ENCODE measurements at places on chromosomes 1 and 21. TPM values are rescaled to one million over a fixed set of nuclear protein-coding genes. Genes with fewer than 3 reads are reported as not detected.

FAM177B gene
- not detected for total RNA-seq

COX20 gene
- 68.8 TPM for total RNA-seq

- H3K27me3 ChIP-seq = no peaks in the 10 kb centered on the region
- no peak for DNase-seq
- H3K4me3 ChIP-seq = no peak overlapping the region
- peak overlapping the region; percentile 99 for H3K27ac ChIP-seq
Measured at GRCh38 chr1:234719454-234720251, 109.7 kb upstream of the IRF2BP2 start.

OR2T11 gene
- not detected for total RNA-seq

DNA sequence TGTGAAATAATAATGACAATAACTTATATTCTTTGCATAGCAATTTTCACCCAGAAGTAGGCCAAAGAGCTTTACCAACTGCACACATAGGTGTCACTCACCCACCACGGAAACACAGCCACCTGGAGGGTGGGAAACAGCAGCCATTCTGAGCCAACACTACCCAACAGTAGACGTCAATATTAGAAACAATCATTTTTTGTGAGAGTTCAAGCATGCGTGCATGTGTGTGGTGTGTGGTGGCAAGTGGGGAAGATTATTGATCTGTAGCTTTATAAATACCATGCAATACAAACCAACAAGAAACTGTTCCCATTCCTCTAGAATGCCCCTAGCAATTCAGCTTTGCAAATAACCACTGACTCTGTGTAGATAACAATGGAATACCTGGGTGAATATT lies 19.1 kb downstream of the PROX1 start:
- DNase-seq = no peak
- peaks cover 49% of the 10 kb centered on the region for H3K4me1 ChIP-seq
- H3K27ac ChIP-seq = peak overlapping the region; percentile 18
- H3K27me3 ChIP-seq = no peaks in the 10 kb centered on the region
- no peak overlapping the region for H3K4me3 ChIP-seq

DNA sequence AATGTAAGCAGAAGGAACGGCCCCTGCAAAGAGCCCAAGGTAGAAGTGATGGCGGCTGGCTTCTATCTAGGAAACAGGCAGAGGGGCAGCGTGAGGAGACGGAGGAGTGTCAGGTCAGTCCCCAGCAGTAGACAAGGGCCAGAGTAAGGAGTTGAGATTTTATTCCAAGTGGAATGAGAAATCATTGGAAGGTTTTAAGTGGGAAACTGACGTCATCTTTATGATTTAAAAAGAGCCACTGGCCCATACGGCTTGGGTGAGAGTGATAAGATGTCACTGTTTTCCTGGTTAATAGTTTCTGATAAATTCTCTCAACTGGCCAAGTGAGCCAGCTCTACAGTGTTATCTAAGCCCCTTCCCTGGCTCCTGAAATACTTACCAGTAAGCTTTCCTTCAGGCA lies 103.2 kb upstream of the CAMK1G start:
- no peaks in the 10 kb centered on the region for H3K36me3 ChIP-seq
- no peak for DNase-seq
- H3K27me3 ChIP-seq = no peaks in the 10 kb centered on the region
- H3K4me3 ChIP-seq = no peak overlapping the region
- H3K27ac ChIP-seq = no peak overlapping the region

- H3K4me3 ChIP-seq = no peak overlapping the region
- H3K4me1 ChIP-seq = no peaks in the 10 kb centered on the region
- H3K27me3 ChIP-seq = no peaks in the 10 kb centered on the region
- peaks cover 89% of the 10 kb centered on the region for H3K36me3 ChIP-seq
- H3K27ac ChIP-seq = no peak overlapping the region
- DNase-seq = no peak
Measured at GRCh38 chr1:15775706-15776105, 17.1 kb downstream of the FBLIM1 start.

RPTN gene
- total RNA-seq = not detected

DNA sequence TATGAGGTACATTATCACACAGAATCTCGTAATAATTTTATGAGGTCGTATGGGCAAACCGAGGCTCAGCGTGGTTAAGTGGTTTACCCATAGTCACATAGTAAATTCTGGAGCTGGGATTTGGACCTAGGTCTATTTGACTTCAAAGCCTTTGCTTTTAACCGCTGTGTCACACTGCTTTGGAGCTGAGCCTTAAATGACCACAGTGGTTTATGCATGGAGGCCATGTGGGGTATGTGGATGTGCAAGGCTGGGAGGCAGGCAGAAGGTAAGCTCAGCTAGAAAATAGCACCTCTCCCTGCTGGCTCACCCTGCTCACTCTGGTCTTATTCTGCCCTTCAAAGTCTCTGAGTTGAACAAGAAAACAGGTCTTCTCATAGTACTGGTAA lies 269.5 kb downstream of the TRABD2B start:
- DNase-seq = no peak
- H3K4me1 ChIP-seq = peaks cover 16% of the 10 kb centered on the region
- H3K36me3 ChIP-seq = no peaks in the 10 kb centered on the region
- no peak overlapping the region for H3K4me3 ChIP-seq
- H3K27me3 ChIP-seq = peaks cover 64% of the 10 kb centered on the region

GRCh38 chr1:48930011-48930410 lies 153.3 kb upstream of the BEND5 start:
- no peaks in the 10 kb centered on the region for H3K27me3 ChIP-seq
- no peak overlapping the region for H3K27ac ChIP-seq
- H3K4me1 ChIP-seq = no peaks in the 10 kb centered on the region
- H3K36me3 ChIP-seq = no peaks in the 10 kb centered on the region
- no peak overlapping the region for H3K4me3 ChIP-seq

DNA sequence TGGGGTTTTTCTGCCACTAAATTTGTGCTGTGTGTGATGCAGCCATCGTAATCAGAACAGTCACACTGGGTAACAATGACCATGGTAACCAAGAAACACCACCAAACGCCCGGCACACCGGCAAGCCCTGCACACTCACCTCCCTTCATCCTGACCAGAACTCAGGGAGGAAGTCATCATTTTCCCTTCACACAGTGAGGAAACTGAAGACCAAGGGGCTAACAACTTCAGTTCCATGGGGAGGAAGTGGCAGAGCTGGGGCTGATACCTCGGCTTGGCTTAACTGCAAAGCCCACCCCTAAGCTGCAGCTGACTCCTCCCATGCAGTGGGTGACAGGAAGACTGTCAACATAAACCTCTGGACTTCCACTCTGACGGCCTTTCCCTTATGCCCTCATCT lies 69.3 kb upstream of the BCAR3 start:
- no peak overlapping the region for H3K4me3 ChIP-seq
- H3K27me3 ChIP-seq = peaks cover 7% of the 10 kb centered on the region
- peak overlapping the region; percentile 67 for H3K27ac ChIP-seq

GRCh38 chr1:111705841-111706240 lies 33.4 kb downstream of the INKA2 start:
- no peaks in the 10 kb centered on the region for H3K27me3 ChIP-seq
- H3K4me3 ChIP-seq = no peak overlapping the region
- H3K36me3 ChIP-seq = peaks cover 89% of the 10 kb centered on the region
- H3K4me1 ChIP-seq = no peaks in the 10 kb centered on the region
- DNase-seq = no peak
- H3K27ac ChIP-seq = no peak overlapping the region

GRCh38 chr1:229119876-229120275 lies 151.0 kb upstream of the RAB4A start:
- H3K27me3 ChIP-seq = peaks cover 9% of the 10 kb centered on the region
- no peak for DNase-seq
- no peak overlapping the region for H3K27ac ChIP-seq
- no peak overlapping the region for H3K4me3 ChIP-seq
- peaks cover 10% of the 10 kb centered on the region for H3K4me1 ChIP-seq

DNAJC6 gene
- total RNA-seq = 4.7 TPM

GRCh38 chr1:179448437-179449149 lies 82.8 kb downstream of the AXDND1 start:
- H3K4me3 ChIP-seq = no peak overlapping the region
- H3K27ac ChIP-seq = no peak overlapping the region
- no peak for DNase-seq

GRCh38 chr1:203590603-203591002 lies 36.0 kb upstream of the ATP2B4 start:
- no peak overlapping the region for H3K4me3 ChIP-seq
- no peak overlapping the region for H3K27ac ChIP-seq
- no peaks in the 10 kb centered on the region for H3K36me3 ChIP-seq
- no peak for DNase-seq
- H3K4me1 ChIP-seq = peaks cover 17% of the 10 kb centered on the region

OR10J1 gene
- total RNA-seq = not detected

DNA sequence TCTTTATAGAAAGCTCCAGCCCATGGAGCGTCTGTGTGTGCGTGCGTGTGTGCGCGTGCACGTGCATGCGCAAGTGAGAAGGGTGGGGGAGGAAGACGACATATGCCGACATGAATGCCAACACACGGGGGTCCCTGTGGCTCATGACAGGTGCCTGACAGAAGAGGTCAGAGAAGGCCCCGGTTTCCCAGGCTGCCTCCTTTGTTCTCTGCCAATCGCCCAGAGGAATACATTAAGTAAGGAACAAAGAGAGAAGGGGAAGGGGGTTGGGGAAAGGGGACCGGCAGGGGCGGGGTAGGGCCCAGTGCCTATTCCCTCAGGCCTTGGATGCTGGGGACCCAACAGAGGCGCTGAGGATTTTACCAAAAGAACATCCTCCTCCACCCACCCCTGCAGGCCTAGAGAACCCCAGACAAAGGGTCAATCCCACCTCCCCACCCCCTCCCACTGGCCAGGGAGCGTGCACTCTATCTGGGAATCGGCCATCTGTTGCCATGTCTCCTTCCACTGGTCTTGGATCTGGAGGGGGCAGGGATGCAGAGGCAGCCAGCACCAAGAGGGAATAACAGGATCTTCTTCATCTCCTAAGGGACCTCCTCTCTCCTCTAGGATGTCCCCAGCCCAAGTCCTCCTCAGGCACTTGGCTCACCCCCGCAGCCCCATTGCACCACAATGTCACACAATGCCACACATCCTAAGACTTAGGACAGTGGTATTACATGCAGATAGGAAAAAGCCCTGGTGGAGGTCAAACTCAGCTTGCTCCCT lies 39.4 kb downstream of the PIK3C2B start:
- H3K4me3 ChIP-seq = no peak overlapping the region
- H3K4me1 ChIP-seq = peaks cover 85% of the 10 kb centered on the region
- DNase-seq = no peak
- no peaks in the 10 kb centered on the region for H3K27me3 ChIP-seq

DNA sequence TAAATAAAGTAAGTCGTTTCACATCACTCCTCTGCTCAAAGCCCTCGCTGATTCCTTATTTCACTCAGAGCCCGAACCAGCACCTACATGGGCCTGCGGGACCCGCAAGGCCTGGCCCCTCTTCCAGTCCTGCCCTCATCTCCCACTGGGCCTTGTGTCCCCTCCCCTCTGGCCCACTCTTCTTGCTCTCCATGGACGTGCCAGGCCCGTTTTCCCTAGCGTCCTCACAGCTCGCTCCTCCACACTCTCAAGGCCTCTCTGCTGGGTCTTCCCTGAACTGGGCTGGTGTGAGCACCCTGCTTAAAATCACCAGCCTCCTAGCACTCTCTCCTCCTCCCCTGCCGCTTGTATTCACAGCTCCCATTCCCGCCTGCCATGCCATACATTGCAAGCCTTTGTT lies 237.9 kb downstream of the FOXD2 start:
- H3K27ac ChIP-seq = no peak overlapping the region
- H3K4me3 ChIP-seq = no peak overlapping the region
- H3K36me3 ChIP-seq = no peaks in the 10 kb centered on the region
- DNase-seq = no peak
- peaks cover 53% of the 10 kb centered on the region for H3K27me3 ChIP-seq
- H3K4me1 ChIP-seq = no peaks in the 10 kb centered on the region

LDLRAD1 gene
- not detected for total RNA-seq

DNA sequence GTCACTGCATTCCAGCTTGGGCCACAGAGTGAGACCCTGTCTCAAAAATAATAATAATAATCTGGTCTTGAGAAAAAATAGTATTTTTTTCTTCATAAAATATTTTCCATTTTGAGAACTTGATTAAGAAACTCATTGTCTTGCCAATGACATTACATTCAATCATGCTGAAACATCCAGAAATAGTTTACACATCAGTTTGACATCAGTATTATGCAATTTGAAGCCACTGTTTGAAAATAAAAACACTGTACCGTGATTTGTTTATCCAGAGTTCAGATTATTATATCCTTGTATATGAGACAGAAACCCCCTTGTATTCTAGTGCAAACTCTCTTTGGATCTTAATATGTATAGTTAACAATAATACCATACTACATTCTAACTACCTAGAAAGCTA lies 6.9 kb downstream of the FMO2 start:
- H3K36me3 ChIP-seq = peaks cover 29% of the 10 kb centered on the region
- H3K4me1 ChIP-seq = peaks cover 65% of the 10 kb centered on the region
- peak overlapping the region; percentile 80 for H3K27ac ChIP-seq
- H3K4me3 ChIP-seq = peak overlapping the region; percentile 61
- no peak for DNase-seq

FHAD1 gene
- not detected for total RNA-seq

DNA sequence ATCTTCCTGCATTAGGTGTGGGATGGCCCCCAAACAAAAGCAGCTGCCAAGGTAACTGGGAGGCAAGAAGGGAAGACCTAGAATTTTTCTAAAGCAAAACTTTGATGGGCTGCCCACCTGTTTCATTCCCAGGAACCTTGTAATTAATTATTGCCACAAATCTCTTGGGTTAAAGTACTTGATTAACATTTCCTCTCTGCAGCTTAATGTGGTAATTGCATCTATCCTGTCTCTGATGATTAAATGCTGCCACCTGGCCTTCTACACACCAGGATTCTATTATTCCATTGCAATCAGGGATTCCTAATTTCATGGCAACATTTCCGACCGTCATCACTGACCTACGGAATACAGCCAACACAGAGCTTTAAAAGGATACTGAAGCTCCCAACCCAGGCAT lies 68.3 kb upstream of the RC3H1 start:
- no peaks in the 10 kb centered on the region for H3K36me3 ChIP-seq
- no peak for DNase-seq
- no peaks in the 10 kb centered on the region for H3K4me1 ChIP-seq
- H3K27me3 ChIP-seq = no peaks in the 10 kb centered on the region

OPN3 gene
- total RNA-seq = 6.1 TPM

DNA sequence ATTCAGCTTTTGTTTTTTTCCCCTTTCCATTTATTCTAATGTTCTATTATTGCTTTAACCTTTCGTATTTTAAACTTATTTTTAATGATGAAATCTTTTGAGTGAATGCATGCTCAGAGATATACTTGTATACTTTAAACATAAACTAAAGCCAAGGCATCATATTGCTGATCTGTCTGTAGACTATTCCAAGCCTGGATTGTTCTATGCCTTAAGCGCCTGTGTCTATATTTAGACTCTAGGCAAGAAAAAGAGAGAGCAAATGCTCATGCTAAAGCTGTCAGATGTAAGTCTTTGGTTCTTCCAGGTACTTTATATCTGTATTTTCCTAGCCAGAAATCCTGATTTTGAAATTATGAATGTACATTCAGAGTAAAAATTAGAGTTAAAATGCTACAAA lies 14.4 kb downstream of the SH3GLB1 start:
- peaks cover 53% of the 10 kb centered on the region for H3K36me3 ChIP-seq
- H3K4me3 ChIP-seq = peak overlapping the region; percentile 12
- peak overlapping the region; percentile 53 for H3K27ac ChIP-seq
- peaks cover 69% of the 10 kb centered on the region for H3K4me1 ChIP-seq
- no peak for DNase-seq
